NCI-H1105 (cell line): ENCODE measurements at places on chromosomes 4 and X.

GRCh38 chrX:115236560-115236959 is 2.7 kb upstream of the LRCH2 start:
- no peak for DNase-seq

GRCh38 chrX:107324493-107325310 is 118.3 kb downstream of the DNAAF6 start:
- DNase-seq, result no peak

GRCh38 chrX:24117258-24117657 is 32.3 kb upstream of the ZFX start:
- no peak for DNase-seq

- no peak for DNase-seq
Measured at GRCh38 chr4:8197521-8197920, 1.6 kb upstream of the SH3TC1 start.

- DNase-seq, result no peak
Measured at GRCh38 chrX:74923942-74924448, 1.3 kb downstream of the NEXMIF start.

DNA sequence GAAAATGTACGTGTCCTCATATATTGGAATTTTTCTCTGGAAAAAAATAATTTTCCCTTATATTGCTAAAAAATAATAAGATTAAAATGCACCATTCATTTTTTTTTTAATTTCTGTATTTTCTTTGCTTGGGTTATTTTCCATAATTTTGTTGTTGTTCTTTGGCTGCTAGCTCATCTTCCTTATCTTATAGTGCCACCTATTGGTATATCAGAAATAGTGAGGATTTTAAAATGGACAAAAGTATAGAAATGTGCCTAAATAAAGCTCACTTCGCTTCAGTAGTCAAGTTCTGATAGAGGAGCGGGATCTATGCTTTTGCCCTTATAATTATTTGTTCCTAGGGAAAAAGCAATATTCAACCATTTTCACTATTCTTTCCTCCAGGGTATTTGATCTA is 134.8 kb downstream of the NAP1L3 start:
- no peak for DNase-seq

DNA sequence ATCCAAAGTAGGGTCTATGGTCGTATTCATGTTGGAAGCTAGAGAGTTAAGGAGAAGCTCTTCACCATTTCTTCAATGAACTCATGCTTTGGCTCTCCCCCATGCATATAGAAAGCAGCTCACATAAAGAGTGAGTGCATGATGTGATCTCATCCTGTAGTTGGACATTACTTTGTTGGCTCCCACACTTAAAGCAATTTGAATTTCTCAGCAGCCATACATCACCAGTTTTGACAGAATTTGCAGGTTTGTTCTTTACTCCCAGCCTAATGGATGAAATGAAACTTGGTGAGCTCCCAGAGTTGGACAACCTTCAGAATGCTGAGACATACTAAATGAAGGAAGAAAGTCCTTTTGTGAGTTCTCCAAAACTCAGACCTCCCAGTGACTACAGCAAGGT is 613.5 kb downstream of the IQCM start:
- no peak for DNase-seq

DNA sequence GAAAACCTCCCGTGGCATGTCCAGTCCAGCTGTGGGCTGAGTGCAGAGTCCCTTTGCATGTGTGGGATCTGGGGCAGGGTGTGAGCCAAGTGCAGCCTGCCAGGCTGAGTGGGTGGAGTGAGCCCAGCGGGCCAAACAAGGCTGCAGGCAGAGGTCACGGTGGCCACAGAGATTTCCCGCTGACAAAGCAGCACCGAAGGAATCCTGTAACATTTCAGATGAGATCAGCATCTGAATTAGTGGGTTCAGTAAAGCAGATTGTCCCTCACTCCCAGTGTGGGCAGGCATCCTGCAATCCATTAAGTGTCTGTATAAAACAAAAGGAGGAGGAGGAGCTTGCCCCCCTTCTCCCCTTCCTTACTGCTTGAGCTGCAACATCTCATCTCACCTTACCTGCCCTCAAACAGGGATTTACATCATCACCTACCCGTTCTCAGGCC is 324.4 kb downstream of the FAT4 start:
- no peak for DNase-seq

- no peak for DNase-seq
Measured at GRCh38 chrX:97728215-97728614, 844.5 kb downstream of the RPA4 start.

- no peak for DNase-seq
Measured at GRCh38 chrX:11566173-11566572, 99.5 kb downstream of the ARHGAP6 start.

DNA sequence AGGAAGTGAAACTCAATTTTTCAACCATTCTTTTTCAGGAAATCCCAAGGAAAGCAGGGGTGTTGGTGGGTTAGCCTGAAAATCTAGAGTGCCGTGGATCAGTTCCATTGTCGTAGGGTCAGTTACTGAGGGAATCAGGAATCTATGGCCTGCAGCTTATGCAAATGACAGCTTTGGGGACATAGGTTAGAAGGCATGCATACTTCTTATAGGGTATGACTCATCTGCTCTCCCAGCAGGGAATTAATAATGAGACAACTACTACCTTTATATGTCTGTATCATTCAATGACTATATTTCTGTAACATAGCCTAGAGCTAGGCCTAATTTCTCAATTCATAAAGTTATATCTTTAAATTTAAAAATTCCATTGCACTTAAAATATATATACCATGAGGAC is 36.6 kb downstream of the ZNF41 start:
- DNase-seq, result no peak

DNA sequence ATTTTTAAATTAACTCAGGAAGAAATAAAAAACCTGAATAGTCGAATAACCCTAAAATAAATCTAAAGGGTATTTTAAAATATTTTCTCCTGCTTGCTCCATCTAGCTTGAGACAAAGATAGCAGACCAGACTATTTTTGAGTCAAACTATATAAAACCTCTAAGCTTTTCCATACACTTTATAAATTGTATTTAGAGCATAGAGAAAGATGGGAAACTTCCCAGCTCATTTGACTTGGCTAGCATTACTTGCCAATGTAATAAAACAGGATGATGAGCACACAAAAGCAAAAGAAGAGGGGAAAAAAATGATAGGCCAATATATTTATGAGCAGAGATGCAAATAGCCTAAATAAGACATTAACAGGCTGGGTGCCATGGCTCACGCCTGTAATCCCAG is 117.1 kb downstream of the ANAPC4 start:
- no peak for DNase-seq

GRCh38 chr4:156021298-156021697 is 67.6 kb upstream of the CTSO start:
- no peak for DNase-seq
